Type B pancreatic cell (in vitro differentiated cells): ENCODE measurements at places on chromosomes 16 and 17. TPM values are rescaled to one million over a fixed set of nuclear protein-coding genes. Genes with fewer than 3 reads are reported as not detected.

GRCh38 chr17:48047113-48047740 is 932 bp upstream of the NFE2L1 start:
- H3K27me3 ChIP-seq = peaks cover 3% of the 10 kb centered on the region
- peak overlapping the region; percentile 96 for H3K4me3 ChIP-seq
- H3K4me1 ChIP-seq = peaks cover 52% of the 10 kb centered on the region
- peaks cover 8% of the 10 kb centered on the region for H3K36me3 ChIP-seq
- DNase-seq = no peak

DNA sequence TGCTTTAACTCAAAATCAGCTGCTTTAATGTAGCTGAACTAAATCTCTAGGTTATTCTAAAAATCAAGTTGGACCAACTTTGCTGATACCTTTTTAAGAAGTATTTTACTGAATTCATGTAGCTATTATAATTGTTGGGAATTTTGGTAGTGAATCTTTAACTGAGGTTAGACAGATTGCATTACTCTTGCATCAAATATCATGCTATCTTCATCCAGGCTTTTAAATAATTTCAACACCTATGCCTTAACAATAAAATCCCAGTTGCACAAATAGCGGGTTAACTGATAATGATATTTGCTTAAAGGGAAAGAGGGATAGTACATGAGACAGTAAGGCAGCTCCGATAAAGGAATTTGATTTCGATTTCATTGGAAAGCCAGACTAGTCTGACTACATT is 241.3 kb upstream of the TBX2 start:
- H3K36me3 ChIP-seq = no peaks in the 10 kb centered on the region
- H3K4me1 ChIP-seq = peaks cover 68% of the 10 kb centered on the region
- no peak for DNase-seq
- no peak overlapping the region for H3K27ac ChIP-seq
- no peak overlapping the region for H3K4me3 ChIP-seq

GRCh38 chr17:17528696-17529652 is 32.8 kb upstream of the RASD1 start:
- H3K27ac ChIP-seq = no peak overlapping the region
- H3K36me3 ChIP-seq = no peaks in the 10 kb centered on the region
- no peak overlapping the region for H3K4me3 ChIP-seq
- DNase-seq = no peak
- peaks cover 6% of the 10 kb centered on the region for H3K4me1 ChIP-seq

GRCh38 chr17:34757611-34758010 is 178.2 kb downstream of the TMEM132E start:
- H3K4me3 ChIP-seq = no peak overlapping the region
- DNase-seq = no peak
- peaks cover 9% of the 10 kb centered on the region for H3K4me1 ChIP-seq
- H3K36me3 ChIP-seq = no peaks in the 10 kb centered on the region
- peaks cover 50% of the 10 kb centered on the region for H3K27me3 ChIP-seq

DNA sequence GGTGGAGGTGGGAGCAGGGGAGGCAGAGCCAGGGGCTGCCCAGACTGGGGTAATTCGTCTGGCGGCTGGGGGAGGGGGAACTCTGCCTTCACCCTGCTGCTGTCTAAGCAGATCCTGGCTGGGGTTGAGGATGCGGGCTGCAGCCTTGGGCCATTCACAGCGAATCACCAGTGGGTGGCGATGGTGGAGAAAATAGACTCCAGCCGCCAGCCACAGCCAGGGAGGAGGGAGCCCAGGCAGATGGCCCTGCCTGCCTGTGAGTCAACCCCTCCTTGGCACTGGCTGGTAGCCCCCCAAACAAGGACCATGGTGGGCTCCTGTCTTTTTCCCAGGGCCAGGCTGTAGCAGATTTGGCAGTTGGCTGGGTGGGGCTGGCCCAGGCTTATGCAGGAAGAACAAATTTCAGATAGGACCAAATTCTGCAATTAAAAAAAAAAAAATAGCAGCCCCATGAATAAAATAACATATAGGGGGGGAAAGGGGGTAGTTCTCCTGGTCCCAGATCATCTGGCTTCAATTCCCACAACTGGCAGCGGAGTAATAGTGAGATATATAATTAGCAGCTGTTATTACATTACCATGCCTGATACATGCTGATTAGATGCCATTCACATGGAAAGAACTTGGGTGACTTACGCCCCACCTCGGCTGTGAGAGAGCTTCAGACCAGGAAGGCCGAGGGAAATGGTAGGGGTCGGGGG is 41.5 kb upstream of the CDH5 start:
- no peak overlapping the region for H3K27ac ChIP-seq
- no peak for DNase-seq
- H3K4me3 ChIP-seq = no peak overlapping the region
- H3K4me1 ChIP-seq = peaks cover 19% of the 10 kb centered on the region
- H3K27me3 ChIP-seq = peaks cover 14% of the 10 kb centered on the region
- H3K36me3 ChIP-seq = no peaks in the 10 kb centered on the region

DNA sequence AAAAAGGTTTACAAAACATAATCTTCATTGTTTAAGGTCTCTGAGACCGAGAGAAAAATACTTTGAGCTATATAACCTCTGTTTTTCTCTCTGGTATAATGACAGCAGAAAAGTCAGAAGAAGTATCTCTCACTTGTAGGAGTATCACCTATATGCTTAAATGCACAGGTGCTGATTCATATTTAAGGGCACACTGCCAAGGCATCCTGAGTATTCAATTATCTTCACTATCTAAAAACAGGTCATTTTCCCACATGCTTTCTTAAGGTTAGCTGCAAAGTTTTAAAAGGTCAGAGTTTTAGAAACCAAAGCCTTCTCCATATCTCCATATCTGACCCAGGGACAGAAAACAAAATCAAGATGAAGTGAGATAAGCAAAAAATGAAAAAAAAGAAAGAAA is 99.3 kb upstream of the C17orf78 start:
- H3K27ac ChIP-seq = peak overlapping the region; percentile 63
- peaks cover 29% of the 10 kb centered on the region for H3K4me1 ChIP-seq
- H3K27me3 ChIP-seq = no peaks in the 10 kb centered on the region
- peaks cover 28% of the 10 kb centered on the region for H3K36me3 ChIP-seq
- H3K4me3 ChIP-seq = peak overlapping the region; percentile 26
- DNase-seq = no peak

DNA sequence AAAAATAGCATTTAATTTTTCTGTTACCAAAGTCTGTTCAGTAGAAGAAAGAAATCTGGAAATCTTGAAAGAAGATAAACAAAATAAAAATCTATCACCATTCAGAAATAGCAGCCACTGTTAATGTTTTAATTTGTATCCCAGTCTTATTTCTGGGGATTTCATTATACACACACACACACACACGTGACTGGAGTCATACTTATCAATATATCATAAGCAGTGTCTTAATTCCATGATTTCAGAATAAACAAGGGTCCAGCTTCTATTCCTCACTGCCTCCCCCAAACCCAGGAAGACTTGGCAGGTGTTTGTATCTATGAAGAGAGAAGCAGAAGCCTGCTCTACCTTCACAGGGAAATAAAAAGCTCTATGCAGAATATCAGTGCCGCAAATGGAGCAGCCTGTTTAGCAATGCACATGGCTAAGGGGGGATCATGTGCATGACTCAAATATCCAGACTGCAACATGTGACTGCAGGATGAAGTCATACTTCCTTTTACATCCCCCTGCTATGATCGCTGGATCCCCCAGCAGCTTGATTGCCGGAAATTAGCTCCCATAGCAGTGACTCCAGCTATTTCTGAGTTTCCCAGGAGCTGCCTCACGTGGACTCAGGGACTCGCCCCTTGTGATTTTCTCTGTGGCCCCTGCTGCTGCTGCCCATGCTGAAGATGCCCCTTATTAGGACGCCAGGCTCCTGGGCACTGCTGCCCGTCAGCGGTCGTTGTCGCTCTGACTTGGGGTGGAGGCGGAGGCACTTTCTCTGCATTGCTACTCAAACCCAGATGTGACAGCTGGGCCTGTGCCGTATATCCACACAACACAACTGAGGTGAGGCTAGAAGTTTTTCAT is 341.0 kb downstream of the CPPED1 start:
- H3K27ac ChIP-seq = no peak overlapping the region
- H3K4me1 ChIP-seq = no peaks in the 10 kb centered on the region
- no peak overlapping the region for H3K4me3 ChIP-seq
- no peaks in the 10 kb centered on the region for H3K36me3 ChIP-seq
- no peaks in the 10 kb centered on the region for H3K27me3 ChIP-seq
- no peak for DNase-seq

DNA sequence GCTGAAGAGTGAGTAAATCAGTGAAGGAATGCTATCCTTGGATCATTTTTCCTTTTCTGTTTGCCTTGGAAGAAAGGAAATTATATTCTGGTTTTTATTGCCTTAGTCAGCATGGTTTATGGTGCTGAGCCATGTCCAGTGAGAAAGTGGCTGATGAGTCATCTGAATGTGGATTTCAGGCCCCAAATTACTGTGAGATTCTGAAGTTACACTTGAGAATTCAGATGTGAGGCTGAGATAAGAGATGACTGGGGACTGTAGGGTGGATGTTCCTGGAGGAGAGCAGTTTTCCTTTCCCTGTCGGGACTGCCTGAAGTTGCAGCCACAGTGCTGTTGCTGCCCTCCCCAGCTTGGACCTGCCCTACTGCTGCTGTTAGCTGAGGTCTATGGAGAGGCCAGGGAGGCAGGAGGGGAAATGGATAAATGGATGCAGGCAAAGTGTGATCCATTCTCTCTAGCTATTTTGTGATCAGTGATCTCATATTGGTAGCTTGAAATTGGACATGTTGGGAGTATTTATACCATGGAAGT is 4.2 kb upstream of the MAP3K14 start:
- peak overlapping the region; percentile 83 for H3K27ac ChIP-seq
- DNase-seq = no peak
- H3K27me3 ChIP-seq = peaks cover 2% of the 10 kb centered on the region
- peaks cover 34% of the 10 kb centered on the region for H3K4me1 ChIP-seq

- H3K4me3 ChIP-seq = no peak overlapping the region
- H3K4me1 ChIP-seq = peaks cover 6% of the 10 kb centered on the region
Observed at GRCh38 chr16:29854520-29855100, 8.4 kb downstream of the CDIPT start.

- peak overlapping the region; percentile 84 for H3K4me3 ChIP-seq
- peaks cover 6% of the 10 kb centered on the region for H3K36me3 ChIP-seq
- peaks cover 4% of the 10 kb centered on the region for H3K4me1 ChIP-seq
- peaks cover 3% of the 10 kb centered on the region for H3K27me3 ChIP-seq
Observed at GRCh38 chr17:83052241-83052564, 27.2 kb upstream of the METRNL start.

GRCh38 chr17:79707931-79708891 is 22.5 kb upstream of the ENPP7 start:
- no peak overlapping the region for H3K4me3 ChIP-seq
- H3K36me3 ChIP-seq = no peaks in the 10 kb centered on the region
- no peak for DNase-seq
- no peak overlapping the region for H3K27ac ChIP-seq
- H3K27me3 ChIP-seq = peaks cover 6% of the 10 kb centered on the region
- H3K4me1 ChIP-seq = no peaks in the 10 kb centered on the region

DNA sequence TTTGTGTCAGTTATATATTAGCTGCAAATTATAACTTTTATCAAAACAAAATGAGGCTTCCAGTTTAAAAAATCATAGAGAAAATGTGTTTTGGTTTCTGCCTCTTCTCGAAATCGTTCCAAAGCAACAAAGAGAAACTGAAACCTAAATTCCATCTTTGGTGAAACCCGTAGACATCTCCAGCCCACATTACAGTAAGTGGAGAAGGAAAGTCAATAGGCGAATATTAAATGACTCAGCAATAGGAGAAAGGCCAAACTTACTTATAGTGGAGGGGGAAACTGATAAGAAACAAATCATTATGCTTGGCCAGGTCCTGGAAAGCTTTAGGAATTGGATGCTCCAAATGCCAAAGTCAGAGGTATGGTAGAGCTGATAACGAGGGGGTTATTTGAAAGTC is 103.0 kb upstream of the SHISA6 start:
- H3K4me1 ChIP-seq = no peaks in the 10 kb centered on the region
- H3K27ac ChIP-seq = no peak overlapping the region
- no peaks in the 10 kb centered on the region for H3K36me3 ChIP-seq
- H3K27me3 ChIP-seq = peaks cover 6% of the 10 kb centered on the region

DNA sequence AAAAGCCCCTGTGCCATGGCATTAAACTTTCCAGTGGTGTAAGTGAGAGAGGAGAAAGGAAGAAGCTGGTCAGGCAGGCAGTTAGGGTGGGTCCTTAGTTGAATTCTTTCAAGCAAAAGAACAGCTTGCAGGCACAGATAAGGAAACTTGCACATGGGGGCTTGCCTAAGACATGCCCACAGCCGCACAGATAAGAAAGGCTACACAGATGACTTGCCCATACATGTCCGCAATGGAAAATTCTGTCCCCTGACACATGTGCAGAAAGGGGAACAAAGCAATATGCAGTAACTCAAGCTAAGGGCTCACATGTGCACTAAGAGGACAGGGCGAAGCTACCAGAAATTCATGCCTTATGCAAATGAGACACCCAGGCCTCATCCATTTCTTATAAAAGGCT is 69.9 kb downstream of the GSG1L start:
- no peaks in the 10 kb centered on the region for H3K27me3 ChIP-seq
- no peaks in the 10 kb centered on the region for H3K4me1 ChIP-seq
- no peak overlapping the region for H3K4me3 ChIP-seq

DNA sequence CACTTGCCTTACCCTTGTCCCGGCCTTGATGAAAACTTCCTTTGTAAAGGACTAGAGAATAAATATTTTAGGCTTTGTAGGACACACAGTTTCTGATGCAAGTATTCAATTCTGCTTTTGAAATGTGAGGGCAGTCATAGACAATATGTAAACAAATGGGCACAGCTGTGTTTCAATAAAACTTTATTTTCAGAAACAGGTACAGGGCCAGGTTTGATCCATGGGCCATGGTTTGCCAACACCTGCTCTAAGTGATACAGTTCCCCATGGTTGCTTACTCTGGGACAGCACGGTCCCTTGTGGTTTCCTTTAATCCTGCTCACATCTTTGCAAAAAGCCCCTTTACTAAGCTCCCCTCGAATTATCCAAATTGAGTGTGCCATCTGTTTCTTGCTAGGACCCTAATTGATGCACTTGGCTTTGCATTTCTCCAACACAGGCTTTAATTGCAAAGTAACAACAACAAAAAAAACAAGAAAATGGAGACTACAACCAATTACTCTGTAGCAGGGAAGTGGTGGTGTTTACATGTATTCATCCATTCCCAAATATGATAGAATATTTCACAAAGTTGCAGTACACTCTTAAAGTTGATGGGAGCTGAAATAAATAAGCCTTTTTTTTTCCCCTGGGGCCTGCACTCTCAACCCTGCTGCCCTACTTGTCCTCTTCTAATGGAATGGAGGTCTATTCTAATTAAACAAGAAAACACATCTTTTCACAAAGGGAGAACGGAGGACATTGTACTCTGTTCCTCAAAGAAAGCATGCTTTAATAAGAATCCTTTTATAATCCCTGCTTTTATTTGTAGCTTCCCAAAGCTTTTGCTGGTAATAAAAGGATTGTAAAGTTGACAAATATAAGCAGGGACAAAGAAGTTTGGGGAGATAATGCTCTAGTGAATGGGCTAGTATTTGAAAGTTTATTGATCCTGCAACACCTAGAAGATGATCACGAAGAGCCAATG is 37.7 kb upstream of the TOX3 start:
- H3K27me3 ChIP-seq = peaks cover 20% of the 10 kb centered on the region
- no peak for DNase-seq
- no peak overlapping the region for H3K4me3 ChIP-seq

The GJD3 gene
- total RNA-seq = 0.36 and 0.43 TPM in 2 replicates

The SAMD14 gene
- total RNA-seq = 2.2 and 14.1 TPM in 2 replicates

The MINK1 gene
- total RNA-seq = 111 and 204 TPM in 2 replicates

The ASGR1 gene
- 7.5 and 9.7 TPM in 2 replicates for total RNA-seq
